ENCODE measurements at places on chromosomes 12 and 14.

- no peak for DNase-seq
Observed at GRCh38 chr12:80712866-80713265, 3.8 kb upstream of the MYF5 start.

GRCh38 chr12:126067626-126068329 lies 1002.5 kb downstream of the AACS start:
- DNase-seq: no peak

DNA sequence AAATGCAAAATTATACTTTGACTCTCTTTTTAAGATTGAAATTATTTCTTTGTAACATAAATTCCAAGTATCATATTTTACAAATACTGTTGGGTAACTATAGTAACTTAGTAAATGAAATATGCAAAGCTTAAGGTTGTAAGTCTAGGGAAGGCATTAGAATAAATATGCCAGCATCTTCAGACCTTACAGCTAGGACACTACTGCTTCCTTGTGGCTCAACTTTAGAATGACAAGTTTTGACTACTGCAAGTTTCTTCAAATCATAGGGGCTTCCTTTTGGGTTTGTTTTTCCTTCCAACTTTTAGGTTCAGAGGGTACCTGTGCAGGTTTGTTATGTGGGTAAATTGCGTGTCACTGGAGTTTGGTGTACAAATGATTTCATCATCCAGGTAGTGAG lies 17.7 kb upstream of the ANP32D start:
- no peak for DNase-seq

DNA sequence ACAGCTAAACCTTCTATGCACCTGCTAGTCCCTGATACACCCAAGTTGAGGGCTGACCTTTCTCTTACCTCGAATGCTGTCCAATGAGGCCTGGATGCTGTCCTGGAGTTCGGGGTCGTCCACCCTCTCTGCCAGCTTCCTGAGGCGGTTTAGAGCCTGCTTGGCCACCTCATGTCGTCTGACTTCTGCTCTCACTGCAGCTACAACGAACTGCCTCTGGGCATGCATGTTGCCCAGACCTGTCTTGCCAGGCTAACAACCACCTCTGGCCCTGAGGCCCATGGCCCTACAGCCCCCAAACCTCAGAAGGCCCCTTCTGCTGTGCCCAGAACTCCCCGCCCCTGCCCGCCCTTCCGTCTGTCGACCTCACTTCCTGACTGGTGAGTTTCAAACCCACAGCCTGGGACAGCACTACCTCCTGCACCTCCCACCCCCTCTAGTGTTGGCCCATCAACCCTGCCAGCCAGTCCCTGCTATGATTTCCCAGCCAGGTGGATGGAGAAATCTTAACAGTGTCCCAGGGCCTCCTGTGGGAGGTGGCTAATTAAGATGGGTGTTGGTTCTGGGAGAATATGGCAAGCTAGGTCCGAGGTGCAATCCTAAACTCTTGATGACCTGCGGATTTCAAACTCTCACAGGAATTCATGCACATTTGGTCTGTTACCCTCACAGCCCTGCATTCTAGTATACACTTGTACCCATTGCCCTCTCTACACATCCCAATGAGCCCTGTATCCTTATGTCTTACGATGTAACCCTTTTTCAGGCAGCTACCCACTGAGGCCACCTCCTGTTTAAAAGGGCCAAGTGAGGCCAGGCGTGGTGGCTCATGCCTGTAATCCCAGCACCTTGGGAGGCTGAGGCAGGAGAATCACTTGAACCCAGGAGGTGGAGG lies 2.7 kb upstream of the TSPAN31 start:
- peak; percentile 54 for DNase-seq

DNA sequence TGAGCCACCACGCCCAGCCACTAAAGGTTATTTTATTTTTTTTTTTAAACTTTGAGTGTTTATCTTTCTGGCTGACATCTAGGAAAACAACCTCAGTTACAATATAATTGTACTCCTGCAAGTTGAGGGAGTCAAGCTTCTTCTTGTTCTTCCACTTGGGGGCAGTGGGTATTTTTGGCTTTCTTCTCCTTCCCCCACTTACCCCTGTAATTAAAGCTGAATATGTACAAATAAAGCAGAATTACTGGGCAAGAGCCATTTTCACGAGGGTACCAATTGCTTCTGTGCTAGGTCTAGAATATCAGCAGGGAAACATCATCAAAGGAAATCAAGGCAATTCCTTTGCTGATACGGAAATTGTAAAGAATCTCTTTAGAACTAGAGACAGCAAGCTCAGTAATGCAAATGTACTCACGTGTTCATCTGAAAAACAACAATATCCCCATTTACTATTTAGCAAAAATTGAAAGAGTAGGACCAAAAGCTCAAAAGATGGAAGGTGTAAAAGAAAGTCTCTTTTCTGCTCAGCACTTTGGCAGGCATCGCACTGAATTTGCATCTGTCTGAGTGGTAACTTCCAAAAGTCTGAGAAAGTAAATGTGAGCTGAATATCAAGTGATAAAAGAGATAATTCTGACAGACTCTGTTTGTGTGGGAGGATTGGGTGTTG lies 72.8 kb downstream of the TAOK3 start:
- DNase-seq: no peak

DNA sequence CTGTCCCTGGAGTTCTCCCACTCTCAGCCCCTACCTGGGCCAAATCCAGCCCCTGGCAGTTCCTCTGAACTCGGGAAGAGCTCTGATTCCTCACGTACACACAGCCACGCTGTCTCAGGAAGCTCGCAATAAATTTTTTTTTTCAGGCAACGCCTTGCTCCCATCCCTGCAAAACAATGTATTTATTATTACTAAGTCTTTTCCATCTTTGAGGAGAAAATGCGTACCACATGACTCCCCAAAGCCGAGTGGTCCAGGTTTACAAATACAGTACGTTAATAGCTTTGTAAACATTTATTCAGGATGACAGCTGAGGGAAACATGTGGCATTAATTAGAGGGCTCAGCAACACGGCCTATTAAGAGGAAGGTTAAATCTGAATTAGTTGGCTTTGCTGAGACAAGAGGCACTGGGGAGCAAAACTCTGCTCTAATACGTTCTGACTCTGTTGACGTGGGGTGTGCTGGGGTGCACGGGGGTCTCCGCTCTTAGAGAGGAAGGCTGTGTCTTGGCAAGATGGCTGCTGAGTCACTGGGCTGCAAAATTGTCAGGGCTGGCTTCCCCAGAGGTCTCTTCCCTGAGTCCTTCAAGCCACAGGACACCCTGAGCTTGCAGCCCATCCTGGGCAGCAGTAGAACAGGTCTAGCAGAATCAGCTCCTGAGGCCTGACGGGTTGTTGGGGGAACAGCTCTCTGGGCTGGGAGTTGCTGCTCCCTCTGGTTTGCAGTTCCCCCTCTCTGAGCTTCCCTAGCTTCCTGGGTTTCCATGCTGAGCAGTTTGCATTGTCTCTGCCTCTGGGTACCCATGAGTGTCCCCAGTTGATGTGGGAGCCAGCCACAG lies 185.2 kb upstream of the TBX3 start:
- no peak for DNase-seq

DNA sequence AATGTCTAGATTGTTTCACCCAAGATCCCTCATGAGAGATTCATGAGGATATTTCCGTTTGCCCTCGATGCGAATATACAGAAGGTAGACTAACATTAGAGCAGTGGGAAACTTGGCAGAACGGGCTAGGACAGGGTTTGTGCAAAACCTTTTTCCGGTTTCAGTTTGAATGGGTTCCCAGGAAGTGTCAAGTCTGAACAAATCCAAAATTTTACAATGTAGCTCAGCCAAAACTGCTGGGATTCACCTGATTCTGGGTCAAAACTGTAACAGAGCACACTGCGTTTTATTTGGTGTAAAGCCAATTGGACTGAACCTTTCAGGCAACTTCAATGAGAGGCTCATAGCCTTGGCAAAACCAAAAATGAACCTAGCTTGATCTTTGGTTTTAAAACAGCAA lies 337.8 kb upstream of the DIO2 start:
- no peak for DNase-seq

GRCh38 chr14:77980475-77981321 lies 180.8 kb downstream of the ADCK1 start:
- DNase-seq: no peak

GRCh38 chr12:57730336-57731067 lies 8.0 kb downstream of the AGAP2 start:
- DNase-seq: no peak

DNA sequence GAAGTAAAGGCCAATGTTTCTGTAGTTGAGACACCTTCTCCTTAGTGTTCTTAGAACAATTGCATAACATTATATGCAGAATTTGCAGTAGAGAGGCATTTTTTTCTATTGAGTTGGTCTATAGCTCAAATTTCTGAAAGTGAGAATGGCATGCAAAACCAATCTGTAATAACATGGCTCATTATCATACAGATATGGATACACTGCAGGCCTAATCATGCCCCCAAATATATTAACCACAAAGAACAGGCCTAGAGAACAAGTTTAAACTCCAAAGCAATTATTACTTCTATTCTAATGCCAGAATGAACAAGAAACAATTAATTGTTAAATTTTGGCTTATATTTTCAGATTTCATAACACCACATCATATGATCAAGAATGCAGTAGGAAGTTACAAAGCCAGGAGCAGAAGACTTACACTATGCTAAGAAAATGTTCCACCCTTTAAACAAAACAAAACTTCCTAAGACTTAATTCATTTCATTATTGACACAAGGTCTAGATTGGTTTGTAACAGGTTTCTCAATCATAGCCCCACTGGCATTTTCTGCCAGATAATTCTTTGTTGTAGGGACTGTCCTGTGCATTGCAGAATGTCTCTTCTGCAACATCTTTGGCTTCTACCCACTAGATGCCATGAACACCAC lies 26.9 kb downstream of the TMTC1 start:
- DNase-seq: no peak

DNA sequence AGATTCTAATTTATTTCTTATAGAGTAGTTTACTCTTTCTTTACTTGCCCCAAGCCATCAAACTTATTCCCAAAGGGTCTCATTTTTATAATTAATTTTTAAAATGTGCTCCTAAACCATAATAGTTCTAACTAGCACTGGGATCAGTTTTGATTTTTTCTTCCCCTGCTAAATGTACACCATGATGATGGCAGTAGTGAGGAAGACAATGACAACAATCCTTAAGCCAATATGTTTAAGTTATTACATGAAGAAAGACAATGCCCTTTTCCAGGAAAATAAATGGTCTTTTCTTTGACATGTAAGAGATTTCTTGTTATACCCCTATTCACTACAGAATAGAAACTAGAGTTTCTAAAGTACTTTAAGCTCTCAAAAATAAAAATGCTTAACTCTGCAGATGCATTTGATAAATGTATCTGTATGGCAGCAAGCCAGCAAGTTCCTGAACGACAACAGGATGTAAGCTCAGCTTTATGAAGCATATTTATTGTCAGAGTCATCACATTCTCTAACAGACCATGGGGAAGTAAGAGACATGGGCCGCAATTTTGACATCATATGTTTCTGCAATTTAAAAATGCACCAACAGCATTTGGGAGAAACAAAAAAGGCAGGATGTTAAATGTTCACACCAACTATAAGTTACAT lies 36.0 kb upstream of the SNX6 start:
- no peak for DNase-seq

DNA sequence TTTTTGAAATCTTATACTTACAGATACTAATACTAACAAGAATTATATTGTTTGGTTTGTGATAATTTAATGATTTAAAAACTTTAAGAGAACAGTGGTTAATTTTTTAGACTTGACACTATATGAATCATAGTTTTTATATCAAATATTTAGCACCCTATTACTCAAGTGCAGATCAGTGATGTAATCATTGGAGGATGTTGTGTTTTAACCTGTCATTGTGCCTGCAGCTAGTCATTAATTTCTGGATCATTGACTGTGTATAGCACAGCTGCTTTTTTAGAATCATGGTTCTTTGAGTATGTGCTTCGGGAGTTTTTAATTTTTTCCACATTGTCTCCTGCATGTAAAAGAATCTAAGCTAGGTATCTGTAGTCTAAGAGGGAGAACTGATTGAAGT lies 17.3 kb downstream of the ARID4A start:
- DNase-seq: no peak

GRCh38 chr14:58353516-58354299 lies 42.0 kb upstream of the TOMM20L start:
- DNase-seq: no peak

GRCh38 chr12:27973487-27973890 lies 956 bp upstream of the PTHLH start:
- no peak for DNase-seq

GRCh38 chr12:124779161-124780141 lies 84.2 kb downstream of the SCARB1 start:
- no peak for DNase-seq

DNA sequence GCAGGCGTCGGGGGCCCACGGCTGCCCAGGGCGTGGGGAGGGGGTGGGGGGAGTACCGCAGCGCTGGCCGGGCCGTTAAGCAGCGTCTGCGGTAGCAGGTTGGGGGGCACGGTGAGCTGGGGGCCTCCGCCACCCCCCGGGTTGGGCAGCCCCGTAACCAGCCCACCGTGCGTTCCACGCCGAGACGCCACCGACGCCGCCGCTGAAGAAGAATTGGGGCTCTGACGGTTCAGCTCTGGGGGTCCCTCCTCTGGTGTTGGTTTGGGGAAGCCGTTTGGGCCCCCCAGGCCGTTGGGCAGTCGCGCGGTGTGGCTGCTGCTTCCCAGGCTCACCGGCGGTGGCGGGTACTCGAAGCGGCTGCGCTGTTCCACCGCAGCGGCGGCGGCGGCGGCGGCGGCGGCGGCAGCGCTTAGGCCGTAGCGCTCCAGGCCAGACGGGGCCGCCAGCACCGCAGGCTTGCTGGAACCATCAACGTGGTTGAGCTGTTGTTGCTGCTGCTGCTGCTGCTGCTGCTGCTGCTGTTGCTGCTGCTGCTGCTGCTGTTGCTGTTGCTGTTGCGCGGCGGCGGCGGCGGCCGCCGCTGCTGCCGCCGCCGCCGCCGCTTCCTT lies 1.5 kb downstream of the IRF2BPL start:
- peak; percentile 41 for DNase-seq

DNA sequence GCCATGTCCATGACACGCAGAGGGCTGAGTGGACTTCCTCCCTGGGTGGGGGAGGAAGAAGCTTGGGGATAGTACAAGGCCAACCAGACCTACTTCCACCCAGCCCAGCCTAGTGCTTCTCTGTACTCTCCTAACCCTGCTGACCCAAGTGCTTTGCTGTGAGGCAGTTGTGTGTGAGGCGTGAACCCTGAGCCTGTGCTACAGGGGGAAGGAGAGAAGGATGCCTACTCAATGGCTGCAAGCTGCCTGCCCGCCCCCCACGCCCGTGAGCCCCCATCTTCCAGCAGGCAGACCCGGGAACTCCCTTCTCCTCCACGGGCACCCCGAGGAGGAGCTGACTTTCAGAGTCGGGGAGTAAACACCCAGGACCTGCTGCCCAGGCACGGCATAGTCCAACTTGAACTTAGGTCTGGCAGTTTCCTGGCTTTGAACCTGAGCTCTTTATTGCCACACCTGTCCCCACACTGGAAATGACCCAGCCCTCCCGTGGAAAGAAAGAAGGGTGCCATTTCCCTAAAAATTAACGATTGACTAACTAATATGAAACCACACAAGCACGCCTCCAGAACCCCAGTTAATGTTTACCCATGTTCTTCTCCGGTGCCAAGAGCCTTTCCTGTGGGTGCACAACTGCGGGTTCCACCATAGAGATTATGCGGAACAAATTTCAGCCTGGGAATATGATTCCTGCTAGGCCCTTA lies 10.8 kb downstream of the ALDH2 start:
- DNase-seq: no peak
